ENCODE measurements at places on chromosomes 3 and 15.

DNA sequence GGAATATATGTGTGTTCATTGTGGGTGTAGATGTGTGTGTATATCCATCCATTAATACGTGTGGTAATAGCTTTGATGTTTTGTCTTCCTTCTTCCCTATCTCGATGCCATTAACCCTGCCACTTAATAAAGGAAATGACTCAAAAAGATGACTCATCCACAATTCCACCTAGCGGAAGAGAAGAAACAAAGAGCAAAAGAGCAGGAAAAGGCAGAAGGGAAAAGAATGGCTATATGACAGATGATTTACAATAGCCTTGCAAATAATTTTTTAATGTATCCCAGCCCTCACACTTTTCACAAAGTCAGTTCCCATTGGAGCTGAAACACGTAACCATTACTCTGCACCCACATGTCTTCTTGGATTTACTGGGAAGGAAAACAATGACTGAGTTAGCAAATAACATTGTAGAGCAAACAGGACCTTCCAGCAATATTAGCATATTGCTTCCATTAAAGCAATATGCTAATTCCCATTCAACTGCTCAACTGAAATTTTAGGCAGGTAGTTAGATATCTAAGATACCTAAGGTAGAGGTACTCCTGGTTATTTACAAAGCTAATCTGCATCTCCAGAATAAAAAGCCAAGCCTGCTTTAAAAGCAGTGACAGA is 197.2 kb downstream of the KCNAB1 start:
- no peak for DNase-seq

DNA sequence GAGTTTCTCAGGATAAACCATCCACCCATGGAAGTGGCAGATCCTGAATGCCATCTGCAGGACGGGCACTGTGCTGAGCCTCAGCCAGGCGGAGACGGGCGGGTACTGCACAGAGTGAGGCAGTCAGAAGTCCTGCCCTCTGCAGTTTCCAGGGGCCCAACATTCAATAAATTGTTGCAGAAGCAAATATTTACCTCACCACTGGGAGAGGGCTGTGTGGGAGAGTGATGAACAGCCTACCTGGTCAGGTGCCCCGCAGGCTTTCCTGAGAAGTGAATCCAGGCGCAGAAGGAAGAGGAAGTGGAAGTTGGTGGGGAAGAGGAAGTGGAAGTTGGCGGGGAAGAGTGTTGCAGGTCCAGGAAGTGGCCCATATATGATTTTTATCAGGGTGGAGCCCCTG is 100.8 kb downstream of the SLCO3A1 start:
- DNase-seq, result no peak

DNA sequence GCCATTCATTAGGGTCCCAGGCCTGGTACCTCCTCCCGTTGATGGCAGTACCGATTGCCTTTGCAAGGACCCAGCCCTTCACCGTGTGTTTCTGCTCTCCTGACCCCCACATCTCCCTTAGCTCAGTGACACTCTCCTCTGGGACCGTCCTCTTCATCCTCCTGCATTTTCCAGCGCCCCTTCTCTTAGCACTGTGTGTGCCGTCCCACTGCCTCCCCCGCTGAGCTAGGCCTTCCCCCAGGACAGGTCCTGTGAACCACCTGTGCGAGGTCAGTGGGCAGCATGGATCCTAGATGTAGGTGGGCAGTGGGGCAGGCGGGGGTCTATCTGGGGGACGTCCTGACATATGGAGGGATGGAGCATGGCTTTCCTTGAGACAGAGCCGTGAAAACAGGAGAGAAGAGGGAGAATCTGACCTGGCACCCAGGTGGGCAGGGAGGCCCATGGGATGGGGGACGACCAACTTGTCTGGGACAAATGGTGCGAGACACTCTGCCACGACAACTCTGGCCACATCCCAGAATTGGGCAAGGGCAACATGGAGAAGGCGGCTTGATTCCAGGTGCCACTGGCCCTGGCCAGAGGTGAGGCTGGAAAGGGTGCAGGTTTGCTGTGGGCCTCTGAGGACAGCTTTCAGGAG is 87.7 kb upstream of the ALDH1L1 start:
- no peak for DNase-seq

DNA sequence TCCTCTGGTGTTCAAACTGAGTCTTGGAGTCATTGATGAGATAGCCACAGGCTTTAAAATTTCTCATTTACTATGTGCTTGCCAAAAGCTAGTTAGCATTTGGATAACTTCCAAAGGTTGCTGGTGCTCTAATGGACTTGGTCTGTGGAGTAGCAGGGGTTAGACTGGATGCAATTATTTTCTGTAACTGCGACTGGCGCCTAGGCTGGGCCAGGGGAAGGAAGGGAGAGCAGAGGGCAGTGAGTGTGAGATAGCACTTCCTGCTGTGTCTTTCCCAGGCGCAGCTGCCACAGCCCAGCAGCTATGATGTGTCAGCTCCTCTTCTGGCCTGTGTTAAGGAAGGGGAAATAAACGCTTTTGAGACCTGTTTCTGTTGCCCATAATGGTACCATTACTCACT is 98.6 kb downstream of the MYRIP start:
- DNase-seq, result peak; percentile 47

- no peak for DNase-seq
Measured at GRCh38 chr3:171056528-171056927, 30.0 kb upstream of the SLC2A2 start.

- no peak for DNase-seq
Measured at GRCh38 chr3:39121621-39122020, 14.1 kb downstream of the TTC21A start.

- DNase-seq, result no peak
Measured at GRCh38 chr3:45861043-45861719, 19.3 kb upstream of the LZTFL1 start.

- peak; percentile 94 for DNase-seq
Measured at GRCh38 chr15:72155003-72155621, 36.9 kb downstream of the SENP8 start.

DNA sequence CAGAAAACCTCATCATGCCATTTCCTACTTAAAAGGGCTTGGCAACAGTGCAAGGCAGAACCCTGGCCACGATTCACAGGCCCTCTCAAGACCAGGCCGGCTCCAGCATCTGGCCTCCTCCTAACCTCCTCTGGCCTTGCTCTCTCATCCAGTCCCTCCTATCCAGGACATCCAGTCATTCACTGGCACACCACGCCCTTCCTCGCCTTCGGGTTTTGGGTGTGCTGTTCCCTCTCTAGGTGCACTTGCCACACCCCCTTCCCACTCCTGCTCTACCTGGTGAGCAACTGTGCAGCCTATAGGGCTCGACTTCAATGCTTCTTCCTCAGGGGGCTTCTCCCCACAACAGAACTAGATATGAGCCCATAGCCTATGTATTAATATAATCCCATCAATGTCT is 317.1 kb downstream of the ARRDC4 start:
- no peak for DNase-seq

- no peak for DNase-seq
Measured at GRCh38 chr3:61960976-61961375, 399.6 kb downstream of the PTPRG start.

DNA sequence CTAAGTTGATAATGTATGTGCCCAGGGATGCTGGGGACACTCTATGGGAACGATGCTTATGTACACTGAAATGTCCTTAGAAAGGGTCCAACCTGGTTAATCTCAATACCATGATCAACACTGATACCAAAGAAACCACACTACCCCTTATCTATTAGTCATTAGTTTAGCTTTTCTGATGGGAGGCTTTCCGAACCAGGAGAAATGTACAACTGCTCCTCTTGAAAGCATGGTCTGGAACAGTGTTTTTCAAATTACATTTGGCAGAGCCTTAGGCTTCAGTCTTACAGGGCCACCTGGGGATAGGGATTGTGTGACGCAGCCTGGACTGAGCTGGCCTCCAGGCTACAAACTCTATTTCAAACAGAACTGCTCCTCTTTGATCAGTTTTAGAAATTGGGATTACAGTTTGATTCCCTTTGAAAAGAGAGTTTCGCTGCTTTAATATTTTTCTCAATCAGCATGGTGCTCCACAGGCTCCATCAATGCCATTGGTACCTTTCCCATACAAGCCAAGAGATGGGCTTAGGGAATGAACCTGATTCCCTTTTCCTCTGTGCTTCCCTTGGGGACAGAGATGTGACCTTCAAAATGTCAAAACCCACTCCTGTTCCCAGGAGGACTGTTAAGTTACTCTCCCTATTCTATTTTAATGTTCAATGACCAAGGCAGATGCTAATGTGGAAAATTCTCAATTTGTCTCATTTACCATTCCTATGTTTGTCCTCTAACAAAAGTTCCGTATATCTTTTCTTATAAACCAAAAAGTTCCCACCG is 296.0 kb upstream of the ADAMTS9 start:
- no peak for DNase-seq

DNA sequence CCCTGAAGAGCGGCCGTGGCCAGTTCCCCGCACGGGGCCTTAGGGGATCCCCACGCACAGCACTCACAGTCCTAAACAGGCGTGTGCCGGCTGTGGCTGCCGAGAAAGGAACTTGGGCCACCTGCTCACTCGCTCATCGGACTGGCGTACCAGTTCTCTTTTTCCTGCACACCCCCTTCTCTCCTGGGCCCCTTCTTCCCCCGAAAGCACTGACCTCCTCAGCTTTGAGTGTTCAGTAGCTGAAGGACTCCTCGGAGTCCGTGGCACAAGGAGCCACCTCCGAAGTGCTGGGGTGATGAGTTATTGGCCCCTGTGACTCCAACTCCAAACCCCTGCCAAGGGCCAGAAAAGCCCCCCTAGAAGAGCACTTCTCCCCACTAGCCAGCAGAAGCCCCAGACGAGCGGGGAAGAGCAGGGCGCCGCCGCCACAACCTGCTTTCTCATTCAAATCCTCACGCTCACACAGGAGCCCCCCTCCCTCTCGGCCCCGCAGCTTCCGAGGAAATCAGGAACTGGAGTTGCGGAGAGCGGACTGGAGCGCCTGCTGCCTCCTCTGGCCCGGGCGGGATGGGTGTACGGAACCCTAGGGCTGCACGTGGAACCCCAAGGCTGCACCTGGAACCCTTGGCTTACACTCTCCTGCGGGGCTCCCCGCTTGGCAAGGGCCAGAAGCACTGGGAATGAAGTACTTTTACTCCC is at the start of gene PLCH1:
TSS of gene PLCH1 (minus strand) at position 446 of the 699 bp plus-strand sequence. CDS start 40,847 bp downstream, outside the sequence.
- peak; percentile 90 for DNase-seq

DNA sequence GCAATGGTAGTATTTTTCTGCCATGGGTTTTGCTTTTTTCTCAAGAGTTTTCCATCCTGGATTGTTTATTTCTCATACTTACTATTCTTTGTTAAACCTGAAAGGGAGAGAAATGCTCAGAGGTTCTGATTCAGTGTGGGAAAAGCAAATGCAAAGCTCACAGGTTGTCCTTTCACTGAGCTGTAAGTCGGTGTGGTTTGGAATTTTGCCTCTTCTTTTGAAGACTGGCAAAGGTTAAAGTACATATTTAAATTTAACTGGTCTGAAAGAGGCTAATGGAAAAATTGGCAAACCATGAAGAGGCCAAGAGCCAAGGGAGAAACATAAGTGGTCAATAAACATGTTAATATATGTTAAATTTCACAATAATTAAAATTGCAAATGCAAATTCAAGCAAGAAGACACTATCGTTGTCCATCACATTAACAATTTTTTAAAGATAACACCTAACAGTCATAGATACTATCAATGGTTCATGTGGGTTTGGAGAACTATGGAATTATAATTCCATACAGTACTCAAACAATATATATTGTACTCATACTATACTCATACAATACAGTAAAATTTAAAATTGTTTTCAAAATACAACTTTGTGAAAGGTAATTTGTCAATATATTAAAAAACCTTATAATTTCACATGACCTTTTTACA is 246.8 kb upstream of the STT3B start:
- DNase-seq, result no peak

DNA sequence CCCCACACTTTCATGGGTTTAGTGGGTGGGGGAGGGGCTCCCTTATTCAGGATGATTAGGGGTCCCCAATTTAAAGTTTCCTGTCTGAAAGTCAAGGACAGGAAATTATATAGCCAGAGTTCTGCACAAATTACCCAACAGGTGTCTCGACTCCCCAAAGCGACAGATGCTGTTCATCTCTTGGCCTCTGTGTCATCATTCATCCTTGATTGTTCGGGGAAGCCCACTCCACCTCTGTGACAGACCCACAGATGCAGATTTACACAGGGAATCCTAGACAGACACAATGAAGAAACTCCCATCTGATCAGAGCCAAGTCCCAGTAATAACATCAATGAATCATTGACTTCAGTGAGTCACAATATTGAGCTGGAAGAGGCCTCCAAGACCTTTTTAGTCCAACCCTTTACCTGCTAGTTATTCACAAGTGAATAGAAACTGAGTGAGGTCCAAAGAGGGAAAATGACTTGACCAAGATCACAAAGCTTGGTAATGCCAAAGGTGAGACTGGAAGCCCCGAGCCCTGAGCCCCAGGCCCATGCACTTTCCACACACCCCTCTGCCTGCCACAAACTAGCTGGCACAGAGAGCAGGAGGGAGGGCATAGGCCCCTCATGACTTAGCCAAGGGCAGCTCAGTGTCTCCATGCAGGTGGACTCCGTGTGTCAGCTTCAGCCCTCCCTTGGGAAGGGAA is 7.9 kb upstream of the SRP14 start:
- no peak for DNase-seq

- DNase-seq, result peak; percentile 59
Measured at GRCh38 chr3:52774901-52775864, 2.2 kb upstream of the ITIH1 start.

DNA sequence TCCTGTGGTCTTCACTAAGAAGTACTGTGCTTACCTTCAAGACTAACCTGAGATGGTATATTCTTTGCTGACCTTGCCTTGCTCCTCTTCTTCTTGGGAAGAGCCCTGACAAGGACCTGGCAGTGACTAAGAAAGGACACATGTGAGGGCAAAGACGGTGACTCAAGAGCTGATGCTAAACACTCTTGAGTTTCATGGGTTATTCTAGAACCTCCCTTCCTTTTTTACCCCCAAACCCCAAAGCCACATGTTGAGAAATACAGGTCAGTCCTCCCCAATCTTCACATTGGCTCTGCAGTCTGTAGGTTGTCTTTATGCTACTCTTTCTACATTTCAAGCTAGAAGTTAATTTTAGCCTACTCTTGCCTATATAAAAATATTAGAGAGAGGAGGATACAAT is 200.6 kb downstream of the SEMA6D start:
- no peak for DNase-seq

DNA sequence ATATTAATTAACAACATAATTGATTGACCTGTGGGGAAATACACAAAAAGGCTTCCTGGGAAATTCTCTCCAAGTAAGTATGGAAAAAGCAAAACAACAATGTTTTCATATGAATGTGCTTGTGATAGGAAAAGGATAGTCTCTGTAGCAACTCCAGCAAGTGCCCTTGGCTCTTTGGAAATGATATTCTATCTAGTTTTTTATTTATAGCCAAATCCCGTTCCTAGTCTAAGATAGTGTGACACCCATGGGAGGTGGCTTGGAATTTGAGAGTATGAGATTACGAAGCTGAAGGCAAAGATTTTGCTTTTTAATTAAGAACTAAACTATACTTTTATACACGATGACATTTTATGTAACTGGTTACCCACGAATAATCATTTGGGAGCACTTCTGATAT is 119.9 kb downstream of the PDZRN3 start:
- no peak for DNase-seq

- no peak for DNase-seq
Measured at GRCh38 chr3:164460851-164461250, 617.4 kb downstream of the SI start.

GRCh38 chr3:53072653-53073552 is 27.0 kb upstream of the SFMBT1 start:
- DNase-seq, result peak; percentile 92

- DNase-seq, result no peak
Measured at GRCh38 chr3:114958930-114959329, 188.2 kb downstream of the ZBTB20 start.

All from pancreas (tissue), 10 donors.